ENCODE measurements at places on chromosomes 7 and 10.

DNA sequence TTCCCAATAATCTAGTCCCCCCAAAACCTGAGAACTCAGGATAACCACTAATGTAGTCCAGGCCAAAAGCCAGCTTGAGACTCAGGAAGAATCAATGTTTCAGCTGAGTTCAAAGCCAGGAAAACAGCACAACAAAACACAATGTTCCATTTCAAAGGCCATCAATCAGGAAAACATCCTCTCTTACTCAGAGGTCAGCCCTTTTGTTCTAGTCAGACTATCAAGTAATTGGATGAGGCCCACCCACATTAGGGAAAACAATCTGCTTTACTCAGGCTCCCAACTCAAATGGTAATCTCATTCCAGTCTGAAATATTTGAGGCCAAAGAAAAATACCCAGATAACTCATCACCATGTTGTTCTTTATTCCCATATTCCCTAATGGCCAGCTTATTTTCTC, 152.2 kb downstream of the SDHAF3 start:
- DNase-seq = no peak

DNA sequence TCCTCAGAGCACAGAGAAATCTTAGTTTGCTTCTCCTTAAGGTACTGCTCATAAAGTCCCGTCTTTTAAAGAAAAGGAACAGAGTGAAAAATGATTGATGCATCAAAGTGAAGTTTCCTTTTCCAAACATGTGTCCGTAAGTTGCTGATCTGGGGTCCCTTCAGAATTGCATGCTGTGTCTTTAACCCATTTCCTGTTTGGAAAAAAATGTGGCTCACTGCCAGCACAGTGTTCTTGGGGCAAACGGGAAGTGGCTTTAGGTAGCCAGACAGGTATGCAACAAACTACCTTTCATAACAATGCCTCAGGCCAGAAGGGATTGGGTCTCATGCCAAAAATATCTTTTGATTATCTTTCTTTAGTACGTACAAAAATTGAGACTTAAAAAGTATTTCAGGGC, 50.9 kb downstream of the TFAM start:
- DNase-seq = peak; percentile 61

GRCh38 chr7:71221549-71221948, 89.6 kb downstream of the GALNT17 start:
- DNase-seq = no peak

DNA sequence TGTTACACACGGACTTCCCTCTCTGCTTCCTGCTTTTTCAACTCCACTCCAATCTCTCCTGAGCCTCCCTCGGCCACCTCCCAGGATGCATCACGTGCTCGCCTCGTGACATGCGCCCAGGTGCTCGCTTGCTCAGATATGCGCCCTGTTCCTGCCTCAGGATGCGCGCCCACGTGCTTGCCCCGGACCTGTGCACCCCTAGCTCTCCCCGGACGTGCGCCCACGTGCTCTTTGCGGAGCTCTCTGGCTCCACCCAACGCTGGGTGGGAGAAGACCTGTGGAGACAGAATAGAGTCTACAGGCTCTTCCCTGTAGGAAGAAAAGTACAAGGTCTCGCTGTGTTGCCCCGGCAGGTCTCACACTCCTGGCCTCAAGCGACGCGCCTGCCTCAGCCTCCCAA, 23.1 kb downstream of the PARD3 start:
- no peak for DNase-seq

DNA sequence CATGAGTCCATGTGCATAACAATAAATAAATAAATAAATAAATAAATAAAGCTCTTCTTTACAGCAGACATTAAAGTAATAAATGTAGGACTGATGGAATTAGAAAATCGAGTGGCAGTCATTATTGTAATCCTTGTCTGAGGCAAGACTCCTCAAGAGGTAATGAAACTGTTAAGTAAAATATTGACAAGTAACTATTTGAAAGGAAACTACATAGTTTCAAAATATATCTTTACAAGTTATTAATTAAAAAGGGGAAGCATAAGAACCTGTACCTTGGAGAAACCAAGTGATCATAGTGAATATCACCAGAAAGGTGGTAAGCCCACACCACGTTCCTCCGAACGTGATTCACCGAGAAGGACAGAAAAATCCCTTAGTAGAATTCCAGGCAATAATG, 285.6 kb upstream of the SORCS1 start:
- no peak for DNase-seq

DNA sequence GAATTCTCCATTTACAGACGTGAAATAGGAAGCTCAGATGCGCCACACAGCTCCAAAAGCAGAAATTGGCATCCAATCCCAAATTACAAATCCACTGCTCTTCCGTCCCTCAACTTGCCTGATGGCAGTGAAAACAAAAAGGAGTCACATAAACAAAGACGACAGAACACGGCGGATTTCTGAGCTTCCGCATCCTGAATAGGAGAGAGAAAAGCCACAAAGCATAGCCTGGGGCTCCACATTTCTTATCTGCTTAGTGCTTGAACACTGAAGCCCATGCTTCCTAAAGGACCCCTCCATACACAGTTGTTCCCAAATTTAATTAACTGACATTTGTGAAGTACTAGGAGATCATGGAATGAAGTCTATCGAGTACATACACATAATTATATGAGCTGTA, 32.6 kb downstream of the BEND7 start:
- no peak for DNase-seq

GRCh38 chr10:6223981-6224380, 21.2 kb downstream of the PFKFB3 start:
- DNase-seq = no peak

GRCh38 chr7:20665096-20665495, 49.6 kb downstream of the ABCB5 start:
- no peak for DNase-seq

GRCh38 chr7:8190119-8190895, 71.7 kb downstream of the ICA1 start:
- DNase-seq = peak; percentile 42

DNA sequence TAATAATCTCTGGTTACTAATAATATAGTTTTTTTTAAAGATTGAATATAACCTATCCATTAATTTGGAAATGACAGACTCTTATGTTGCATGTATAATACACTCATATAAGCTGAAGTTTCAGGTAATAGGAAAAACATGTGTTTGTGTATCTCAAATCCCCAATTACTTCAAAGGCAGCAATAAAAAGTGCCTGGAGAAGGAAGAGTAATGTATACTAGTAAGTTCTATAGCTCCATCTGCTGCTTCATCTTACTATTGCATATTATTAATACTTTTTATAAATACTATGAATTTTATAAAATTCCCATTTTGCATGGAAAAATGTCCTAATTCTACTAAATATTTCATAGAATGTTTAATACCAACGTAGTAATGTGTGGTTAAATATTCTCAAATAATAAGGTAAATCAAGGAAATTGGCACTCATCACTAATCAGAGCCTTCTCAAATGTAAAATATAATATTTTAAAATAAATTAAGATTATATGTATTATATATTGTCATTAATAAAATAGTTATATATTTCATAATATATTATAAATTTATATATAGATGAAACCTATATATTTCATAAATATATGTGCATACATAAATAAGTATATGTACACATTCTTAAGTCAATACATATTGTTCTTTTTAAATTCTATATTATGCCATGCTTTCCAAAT, 311.9 kb downstream of the HGF start:
- peak; percentile 21 for DNase-seq

DNA sequence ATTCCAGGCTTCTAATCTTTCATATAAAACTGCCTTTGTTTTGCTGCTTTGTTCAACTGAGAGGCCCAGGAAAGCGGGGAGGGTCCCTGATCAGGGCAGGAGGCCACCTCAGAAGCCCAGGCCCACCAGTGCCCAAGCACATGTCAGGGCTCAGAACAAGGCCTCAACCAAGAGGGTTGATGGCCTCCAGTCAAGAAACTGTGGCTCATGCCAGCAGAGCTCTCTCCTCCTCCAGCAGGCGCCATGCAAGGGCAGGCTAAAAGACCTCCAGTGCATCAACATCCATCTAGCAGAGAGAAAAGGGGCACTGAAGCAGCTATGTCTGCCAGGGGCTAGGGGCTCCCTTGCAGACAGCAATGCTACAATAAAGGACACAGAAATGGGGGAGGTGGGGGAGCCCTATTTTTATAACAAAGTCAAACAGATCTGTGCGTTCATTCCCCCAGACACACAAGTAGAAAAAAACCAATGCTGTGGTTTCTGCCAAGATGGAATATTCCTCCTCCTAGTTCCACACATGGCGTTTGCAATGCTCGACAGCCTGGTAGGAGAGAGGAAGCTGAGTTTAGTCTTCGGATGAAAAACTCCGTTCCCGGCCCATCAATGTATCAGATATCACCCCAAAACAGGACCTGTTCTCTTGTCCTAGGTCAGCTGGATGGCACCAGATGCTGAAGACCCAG, 34.0 kb downstream of the PSAP start:
- no peak for DNase-seq

- DNase-seq = no peak
Observed at GRCh38 chr10:124229201-124229988, 136.0 kb upstream of the CHST15 start.

- no peak for DNase-seq
Observed at GRCh38 chr10:69279110-69279509, 814 bp downstream of the HK1 start.

DNA sequence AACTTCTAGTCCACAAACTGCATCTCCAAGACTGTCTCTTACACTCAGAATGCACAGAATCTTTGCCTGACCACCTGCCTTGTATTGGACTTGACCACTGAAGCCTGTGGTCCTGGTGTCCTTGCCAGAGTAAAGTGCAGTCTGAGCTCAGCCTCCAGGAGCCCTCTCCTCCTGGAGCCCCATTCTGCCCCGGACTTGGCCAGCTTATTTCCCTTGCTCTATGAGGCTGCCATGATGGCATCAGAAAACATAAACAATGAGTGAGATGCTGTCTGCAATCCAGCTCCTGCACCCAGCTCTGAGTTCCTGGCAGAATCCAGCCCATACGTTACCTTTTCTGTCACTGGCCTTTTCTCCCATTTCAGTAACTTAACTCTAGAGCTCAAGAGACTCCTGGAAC, 494.6 kb downstream of the PLXNA4 start:
- no peak for DNase-seq

DNA sequence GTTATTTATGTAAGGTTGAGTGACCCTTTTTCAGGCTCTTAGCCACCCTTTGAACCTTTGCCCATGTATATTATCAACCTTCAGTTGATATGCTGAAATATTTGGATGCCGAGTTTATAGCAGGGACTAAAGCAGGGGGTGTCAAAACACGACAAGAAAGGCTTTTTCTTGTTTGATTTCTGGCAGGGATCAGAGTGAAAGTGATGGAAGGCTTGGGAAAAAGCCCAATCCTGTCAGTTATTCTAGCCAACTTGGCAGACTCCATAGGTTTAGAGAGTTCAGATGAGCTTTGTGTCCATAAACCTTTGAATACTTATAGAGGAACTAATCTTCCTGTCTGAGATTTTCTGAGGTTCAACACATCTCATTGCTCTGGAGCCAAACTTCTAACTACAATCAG, 47.5 kb downstream of the INHBA start:
- DNase-seq = no peak

DNA sequence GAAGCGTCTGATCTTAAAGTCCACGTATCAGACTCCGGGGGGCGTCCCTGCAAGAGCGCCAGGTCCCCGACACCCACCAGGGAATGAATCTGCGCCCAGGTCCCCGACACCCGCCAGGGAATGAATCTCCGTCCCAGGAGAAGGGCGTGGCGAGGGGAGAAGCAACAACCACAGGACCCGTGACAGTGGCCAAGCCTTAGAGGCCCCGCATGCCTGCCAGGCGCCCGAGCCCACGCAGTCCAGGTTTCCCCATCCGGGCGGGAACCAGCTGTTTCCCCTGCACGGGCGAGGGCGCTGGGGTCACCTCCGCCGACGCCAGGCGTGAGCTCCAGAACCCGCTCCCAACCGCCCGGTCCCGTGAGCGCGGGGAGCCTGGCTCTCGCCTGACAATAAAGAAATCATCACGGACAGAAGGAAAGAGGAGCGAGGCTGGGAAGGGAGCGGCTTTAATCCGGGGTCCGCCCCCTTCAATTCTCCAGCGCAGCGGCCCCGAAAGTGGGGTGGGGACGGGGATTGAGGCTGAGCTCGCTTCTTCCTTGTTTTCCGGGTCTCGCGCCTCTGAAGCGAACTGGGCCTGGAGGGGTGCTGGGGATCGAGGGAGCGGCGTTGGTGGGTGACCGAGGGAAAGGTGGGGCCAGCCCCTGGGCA, 29.0 kb upstream of the BMS1 start:
- DNase-seq = no peak

- DNase-seq = no peak
Observed at GRCh38 chr10:74906611-74907198, 80.3 kb downstream of the KAT6B start.

DNA sequence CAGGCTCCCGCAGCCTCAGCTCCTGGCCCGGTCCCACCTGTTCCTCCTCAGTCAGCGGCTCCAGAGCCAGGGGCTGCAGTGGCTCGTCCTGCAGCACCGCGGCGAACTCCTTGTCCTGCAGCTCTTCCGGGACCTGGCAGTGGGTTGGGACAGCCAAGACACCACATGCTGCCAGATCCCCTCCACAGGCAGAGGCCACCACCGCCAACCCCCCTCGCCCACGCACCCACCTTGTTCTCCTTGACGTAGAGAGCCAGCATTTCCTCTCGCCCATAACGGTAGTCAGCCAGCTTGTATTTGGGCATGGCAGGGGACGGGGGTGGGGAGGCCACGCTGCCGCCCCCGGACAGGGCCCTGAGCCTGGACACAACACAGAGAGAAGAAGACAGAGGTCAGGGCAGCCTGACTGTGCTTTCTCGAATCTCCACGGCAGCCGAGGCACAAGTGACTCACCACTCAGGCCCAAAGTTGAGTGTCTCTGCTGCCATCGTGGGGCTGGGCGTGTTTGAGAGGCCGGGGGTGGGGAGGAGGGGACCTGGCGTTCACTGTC, 6.2 kb downstream of the GIGYF1 start:
- no peak for DNase-seq

GRCh38 chr7:144819566-144819965, 16.3 kb downstream of the TPK1 start:
- no peak for DNase-seq

DNA sequence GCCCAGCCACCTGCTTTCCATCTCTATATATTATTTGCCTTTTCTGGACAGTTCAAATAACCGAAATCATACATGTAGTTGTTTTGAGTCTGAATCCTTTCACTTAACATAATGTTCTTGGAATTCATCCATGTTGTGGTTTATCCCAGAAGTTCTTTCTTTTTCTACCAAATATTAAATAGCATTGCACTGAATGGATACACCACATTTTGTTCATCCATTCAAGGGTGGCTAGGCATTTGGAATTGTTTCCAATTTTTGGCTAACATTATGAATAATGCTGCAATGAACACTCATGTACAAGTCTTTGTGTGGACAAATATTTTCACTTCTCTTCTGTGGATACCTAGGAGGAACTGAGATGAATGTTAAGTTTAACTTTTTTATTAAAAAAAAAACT, 18.0 kb downstream of the DNAJC1 start:
- peak; percentile 58 for DNase-seq

Measured in fibroblast of skin of right biceps (primary cell).